ENCODE measurements at places on chromosomes 11 and 22.

DNA sequence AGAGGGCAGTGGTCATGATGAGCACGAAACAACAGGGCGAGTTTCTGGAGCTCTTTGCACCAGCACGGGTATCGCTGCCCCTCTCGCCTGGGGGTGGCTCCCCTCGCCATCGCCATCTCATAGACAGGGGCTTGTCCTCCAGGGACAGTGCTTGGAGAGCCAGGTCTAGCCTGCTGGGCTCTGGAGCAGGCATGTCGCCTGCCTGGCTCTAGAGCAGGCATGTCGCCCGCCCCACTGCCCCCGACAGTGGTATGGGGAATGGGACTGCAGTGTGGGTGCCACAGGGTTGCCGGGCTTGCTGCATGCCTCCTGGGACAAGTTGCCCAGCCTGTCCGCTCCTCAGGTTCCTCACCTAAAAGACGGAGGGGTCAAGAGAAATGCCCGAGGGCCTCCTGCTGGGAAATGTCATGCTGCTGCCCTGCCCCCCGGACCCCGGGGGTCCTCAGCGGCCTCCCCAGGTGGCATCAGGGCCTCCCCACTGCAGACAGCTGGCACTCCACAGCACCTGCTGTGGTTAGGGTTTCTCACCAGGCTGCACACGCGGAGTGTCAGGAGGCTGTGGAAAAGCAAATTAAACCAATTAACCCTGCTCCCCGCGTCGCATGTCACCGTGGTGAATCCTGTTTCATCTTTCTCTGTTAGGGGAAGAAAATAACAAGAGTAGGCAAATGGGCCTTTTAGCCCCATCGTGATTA is 403.0 kb downstream of the TBC1D22A start:
- no peak for DNase-seq

DNA sequence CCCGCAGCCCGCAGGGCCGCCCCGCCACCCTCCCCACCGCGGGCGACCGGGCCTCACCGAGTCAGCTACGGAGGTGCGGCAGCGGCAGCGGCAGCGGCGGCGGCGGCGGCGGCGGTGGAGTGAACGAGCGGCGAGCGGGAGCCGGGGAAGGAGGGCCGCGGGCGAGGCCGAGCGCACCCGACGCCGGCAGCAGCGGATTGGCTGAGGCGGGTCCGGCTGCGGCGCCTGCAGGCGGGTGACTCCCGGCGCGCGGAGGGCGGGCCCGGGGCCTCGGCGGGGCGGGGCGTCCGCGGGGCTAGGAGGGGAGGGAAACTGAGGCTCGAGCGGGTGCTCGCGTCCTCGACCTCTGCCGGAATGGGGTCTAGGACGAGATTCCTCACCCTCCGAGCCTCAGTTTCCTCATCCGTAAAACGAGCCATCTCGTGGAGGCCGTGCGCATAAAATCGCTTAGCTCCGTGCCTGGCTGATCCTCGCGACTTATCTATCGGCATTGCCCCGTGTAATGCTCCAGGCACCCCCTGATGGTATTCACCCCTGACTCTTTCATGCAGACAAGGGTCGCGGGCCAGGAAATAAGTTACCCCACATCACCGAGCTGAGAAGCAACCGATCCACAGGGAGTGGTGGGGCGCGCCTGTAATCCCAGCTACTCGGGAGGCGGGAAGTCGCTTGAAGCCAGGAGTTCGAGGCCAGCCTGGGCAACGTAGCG is at the start of gene CPT1A:
Gene CPT1A, minus strand, starts transcription at position 199 of the 709 bp plus-strand sequence. CDS start 26,442 bp downstream, outside the sequence.
- peak; percentile 81 for DNase-seq

GRCh38 chr22:49770547-49771265 is 57.0 kb downstream of the BRD1 start:
- peak; percentile 36 for DNase-seq

GRCh38 chr11:56624661-56625110 is 10.0 kb upstream of the OR5M1 start:
- no peak for DNase-seq

- DNase-seq, result no peak
Observed at GRCh38 chr11:133553885-133554740, 21.8 kb upstream of the OPCML start.

GRCh38 chr11:116164843-116165242 is 607.9 kb downstream of the BUD13 start:
- DNase-seq, result peak; percentile 26

DNA sequence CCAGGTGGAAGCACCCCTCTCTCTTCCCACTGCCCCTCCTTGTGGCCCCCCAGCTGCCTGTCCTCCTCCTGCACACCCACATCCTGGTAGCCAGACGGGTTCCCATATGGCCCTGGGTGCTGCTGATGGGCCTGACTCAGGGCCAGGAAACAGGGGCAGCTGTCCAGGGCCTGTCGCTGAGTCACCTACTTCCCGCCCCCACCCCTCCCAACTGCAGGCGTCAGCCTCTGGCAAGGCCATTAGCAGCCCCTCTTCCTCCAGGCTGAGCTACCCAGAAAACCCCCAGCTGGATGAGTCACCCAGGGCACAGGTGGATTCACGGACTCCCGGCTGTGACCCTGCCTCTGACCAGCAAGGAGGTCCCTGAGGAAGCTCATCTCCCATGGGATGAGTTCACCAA is 6.9 kb upstream of the GAL start:
- DNase-seq, result no peak

GRCh38 chr11:107591378-107592230 is 657 bp downstream of the ELMOD1 start:
- DNase-seq, result peak; percentile 73

GRCh38 chr22:46728470-46728869 is 9.6 kb downstream of the CERK start:
- no peak for DNase-seq

GRCh38 chr11:55658031-55658573 is 3.9 kb upstream of the OR4C6 start:
- no peak for DNase-seq

Data from ecto neural progenitor cell (in vitro differentiated cells).